ENCODE measurements at places on chromosomes 12 and 14.
A peak's percentile ranks its signal among the peaks of the same experiment; 100 is the strongest.

GRCh38 chr12:6074427-6074826 is 50.0 kb downstream of the VWF start:
- no peak for DNase-seq

- DNase-seq: peak; percentile 83
Measured at GRCh38 chr14:26984311-26985177, 386.7 kb upstream of the NOVA1 start.

DNA sequence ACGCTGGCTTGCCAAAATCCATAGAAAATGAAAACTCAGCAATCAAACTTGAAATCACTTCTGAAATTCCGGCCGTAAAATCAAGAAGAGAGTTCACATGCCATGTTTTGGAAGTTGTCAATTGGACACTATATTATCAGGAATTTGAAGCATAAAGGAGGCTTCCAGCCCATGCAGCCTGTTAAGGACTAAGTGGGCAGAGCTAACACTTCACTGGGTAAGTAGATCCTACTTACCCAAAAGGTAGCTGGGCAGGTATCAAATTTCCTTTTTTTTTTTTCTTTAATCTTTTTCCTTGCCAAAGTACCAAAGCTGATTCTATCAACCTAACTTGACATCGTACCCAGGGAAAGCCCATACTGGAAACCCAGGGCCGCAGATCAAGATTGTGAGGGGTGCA is 71.5 kb upstream of the ARHGAP5 start:
- DNase-seq: no peak

DNA sequence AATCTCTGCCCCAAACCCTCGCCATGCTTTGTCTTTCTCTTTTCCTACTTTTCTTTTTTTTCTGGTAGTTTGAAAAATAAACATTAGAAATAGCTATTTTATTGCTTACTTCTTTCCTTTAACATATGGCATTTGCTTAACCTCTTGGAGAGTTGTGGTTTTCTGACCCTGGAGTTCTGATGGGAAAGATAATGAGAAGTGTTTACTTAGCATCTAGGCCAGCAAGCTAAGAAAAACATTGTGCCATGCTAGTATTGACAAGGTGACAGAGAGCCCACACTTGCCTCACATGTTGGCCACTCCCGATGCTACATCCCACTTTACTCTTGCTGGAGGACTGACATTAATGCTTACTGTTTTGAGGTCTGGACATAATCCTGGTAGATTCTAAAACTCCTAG is 886.2 kb downstream of the DIO2 start:
- no peak for DNase-seq

DNA sequence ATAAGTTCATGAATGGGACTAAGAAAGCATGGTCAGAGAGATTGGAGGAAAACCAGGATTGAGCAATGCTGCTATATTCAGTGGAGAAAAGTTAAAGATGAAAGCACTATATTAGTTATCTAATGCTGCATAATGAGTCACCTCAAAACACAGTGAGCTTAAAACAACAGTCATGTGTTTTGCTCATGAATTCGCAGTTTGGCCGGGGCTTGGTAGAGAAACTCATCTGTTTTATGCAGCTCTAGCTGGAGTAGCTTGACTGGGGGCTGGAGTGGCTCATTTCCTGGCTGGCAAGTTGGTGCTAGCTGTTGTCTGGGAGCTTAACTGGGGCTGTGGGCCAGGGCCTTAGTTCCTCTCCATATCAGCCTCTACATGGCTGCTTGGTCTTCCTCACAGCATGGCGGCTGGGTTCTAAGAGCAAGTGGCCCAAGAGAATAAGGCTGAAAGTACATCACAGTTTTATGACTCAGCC is 90.1 kb downstream of the ADCK1 start:
- DNase-seq: no peak

DNA sequence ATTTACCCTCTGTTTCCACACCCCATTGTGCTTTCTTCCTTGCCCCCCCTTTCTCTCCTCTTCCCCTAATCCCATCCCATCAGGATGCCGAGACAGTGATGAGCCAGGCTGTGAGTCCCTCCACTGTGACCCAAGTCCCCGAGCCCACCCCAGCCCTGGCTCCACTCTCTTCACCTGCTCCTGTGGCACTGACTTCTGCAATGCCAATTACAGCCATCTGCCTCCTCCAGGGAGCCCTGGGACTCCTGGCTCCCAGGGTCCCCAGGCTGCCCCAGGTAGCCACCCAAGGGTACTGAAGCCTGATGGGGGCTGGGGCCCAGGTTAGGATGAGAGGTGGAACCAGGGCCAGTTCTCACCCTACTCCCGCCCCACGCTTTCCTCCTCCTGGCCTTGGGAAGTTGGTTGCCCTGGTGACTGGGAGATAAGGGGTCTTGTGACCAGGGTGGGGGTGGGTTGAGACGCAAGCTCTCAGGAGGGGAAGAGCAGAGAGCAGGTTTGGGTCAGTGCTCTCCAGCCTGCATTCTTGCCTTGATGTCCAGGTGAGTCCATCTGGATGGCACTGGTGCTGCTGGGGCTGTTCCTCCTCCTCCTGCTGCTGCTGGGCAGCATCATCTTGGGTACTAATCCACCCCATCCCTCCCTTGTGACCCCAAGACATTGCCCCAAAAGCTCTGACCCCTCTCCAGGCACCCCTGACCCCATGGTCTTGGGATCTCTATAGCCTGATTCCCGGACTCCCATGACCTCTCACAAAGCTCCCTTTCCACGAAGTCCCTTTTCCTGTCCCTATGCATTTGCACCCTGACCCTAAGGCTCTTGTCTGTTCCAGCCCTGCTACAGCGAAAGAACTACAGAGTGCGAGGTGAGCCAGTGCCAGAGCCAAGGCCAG is 1.2 kb downstream of the AMHR2 start:
- no peak for DNase-seq

DNA sequence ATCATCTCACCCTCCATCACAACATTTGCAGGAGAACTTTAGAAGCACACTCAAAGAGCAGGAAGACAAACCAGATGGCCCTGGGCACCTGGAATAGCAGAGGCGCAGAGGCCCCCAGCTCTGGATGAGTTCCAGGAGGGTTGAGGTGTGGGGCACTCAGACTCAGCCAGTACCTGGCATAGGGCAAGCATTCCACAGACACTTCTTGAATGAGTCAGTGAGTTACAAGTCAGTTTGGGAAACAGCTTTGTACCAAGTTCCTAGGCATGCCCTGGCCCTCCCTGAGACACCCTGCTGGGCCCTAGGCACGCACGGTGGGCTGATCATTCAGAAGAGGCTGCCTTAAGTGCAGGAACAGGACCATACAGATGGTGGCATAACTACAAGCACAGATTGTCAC is 54.3 kb downstream of the MAP3K9 start:
- DNase-seq: no peak

DNA sequence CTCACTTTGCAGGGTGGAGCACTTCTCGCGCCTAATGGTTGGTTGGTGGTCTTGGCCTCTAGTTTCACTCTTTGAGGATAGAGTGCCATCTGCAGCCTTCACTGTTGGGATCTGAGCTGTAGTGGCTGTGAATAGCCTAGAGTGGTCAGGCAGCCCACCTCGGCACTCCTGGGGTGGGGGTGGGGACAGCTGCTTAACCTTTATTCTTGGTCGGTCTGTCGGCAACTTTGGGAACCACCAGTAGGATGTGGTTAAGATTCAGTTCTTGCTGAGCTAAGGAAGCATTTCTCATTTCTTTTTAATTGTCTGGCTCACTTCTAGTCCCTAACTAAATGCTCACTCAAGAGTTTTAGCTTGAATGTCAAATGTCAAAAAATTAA is 21.1 kb downstream of the TMBIM6 start:
- DNase-seq: no peak

DNA sequence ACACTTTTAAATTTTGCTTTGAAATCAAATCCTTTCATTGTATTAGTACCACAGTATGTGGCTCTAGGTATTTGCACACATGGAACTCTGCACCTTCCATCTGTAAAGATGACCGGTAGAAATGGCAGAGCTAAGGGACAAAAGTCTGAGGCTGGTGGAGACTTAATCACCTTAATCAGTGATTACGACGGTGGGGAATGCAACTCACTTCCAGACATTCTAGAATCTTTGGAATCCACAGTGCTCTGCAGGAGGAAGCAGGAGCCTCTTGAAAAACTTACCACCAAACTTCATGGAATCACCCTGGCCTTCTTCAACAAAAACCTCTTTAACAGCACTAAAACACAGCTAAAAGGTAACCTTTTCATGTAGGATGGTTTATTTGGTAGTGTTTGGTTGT is 3.9 kb upstream of the DACT1 start:
- DNase-seq: no peak

- DNase-seq: no peak
Measured at GRCh38 chr14:73393375-73393774, 65.0 kb downstream of the NUMB start.

DNA sequence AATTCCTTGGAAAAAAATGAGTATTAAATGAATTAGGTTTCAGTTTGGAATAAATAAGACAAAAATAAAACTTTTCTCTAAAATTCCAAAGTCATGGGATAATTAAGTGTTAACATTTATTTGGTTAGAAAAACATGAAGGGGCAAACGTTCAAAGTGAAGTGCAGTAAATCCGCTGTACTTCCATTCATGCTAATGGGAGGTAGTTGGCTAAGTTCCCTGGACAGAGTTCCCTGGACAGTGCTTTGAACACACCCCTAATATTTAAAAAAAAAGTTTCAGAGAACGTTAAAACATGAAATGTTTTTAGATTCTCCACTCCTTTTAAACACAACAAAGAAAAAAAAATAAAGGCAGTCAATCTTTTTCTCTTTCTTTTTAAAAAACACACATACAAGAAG is 16.3 kb downstream of the ALX1 start:
- DNase-seq: no peak

DNA sequence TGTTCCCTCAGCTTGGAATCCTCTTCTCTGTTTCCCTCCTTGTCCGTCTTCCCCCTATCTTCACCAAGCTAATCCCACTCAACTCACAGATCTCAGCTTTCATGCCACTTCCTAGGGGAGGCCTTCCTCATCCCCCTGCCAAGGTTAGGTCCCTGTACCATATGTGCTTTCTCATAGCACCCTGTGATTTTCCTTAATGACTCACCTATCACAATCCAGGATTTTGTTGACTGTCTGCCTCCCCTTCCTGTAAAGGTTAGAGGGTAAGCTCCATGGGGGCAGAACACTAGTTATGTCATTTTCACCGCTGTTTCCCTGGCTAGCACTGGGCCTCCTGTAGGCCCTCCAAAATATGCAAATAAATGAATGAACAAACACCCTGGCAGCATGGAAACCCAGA is 57.6 kb downstream of the CRADD start:
- no peak for DNase-seq

DNA sequence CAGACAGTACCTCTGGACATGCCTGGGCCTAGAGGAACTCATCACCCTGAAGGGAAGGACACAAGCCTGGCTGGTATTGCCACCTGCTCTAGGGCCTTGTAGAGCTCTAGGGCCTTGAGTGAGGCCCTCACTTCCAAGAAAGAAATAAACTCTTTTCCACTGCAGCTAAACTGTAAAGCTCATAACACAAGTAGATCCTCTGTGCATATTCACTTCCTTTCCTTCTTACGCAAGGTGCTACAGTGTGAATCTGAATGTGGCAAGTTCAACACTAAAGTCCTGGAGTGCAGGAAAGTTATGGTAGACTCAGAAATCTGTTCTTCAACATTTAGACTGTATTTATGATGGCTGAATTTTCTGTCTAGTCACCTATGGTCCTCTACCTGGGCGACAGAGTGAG is 14.5 kb downstream of the RNASE3 start:
- DNase-seq: no peak

DNA sequence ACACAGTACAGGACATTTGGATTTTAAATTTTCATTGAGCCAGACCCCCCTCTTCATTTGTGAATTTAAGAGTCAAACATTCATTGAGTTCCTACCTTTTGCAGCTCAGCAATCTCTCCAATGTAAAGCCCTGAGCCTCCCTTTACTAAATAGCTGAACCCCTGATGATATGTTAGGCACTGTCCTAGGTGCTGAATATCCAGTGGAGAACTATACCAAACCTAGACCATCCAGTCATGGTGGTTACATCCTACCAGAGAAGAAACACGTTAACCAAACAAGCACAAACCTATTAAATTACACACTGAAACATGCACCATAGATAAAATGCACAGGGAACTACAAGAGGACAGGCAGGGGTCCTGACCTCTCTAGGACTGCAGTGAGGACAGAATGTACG is 1585.3 kb upstream of the TMEM132C start:
- no peak for DNase-seq

- no peak for DNase-seq
Measured at GRCh38 chr12:81143057-81143456, 65.2 kb downstream of the ACSS3 start.

GRCh38 chr14:68199554-68200151 is 380.1 kb downstream of the RAD51B start:
- no peak for DNase-seq

GRCh38 chr14:104072586-104072985 is 12.9 kb upstream of the ASPG start:
- no peak for DNase-seq

GRCh38 chr12:3135522-3136461 is 58.6 kb downstream of the TSPAN9 start:
- DNase-seq: peak; percentile 79
